ENCODE measurements at places on chromosomes 16 and 17.

GRCh38 chr17:49434821-49435670 lies 20.4 kb upstream of the PHB1 start:
- DNase-seq, result no peak

GRCh38 chr17:44601973-44602372 lies 44.7 kb downstream of the FZD2 start:
- DNase-seq, result no peak

DNA sequence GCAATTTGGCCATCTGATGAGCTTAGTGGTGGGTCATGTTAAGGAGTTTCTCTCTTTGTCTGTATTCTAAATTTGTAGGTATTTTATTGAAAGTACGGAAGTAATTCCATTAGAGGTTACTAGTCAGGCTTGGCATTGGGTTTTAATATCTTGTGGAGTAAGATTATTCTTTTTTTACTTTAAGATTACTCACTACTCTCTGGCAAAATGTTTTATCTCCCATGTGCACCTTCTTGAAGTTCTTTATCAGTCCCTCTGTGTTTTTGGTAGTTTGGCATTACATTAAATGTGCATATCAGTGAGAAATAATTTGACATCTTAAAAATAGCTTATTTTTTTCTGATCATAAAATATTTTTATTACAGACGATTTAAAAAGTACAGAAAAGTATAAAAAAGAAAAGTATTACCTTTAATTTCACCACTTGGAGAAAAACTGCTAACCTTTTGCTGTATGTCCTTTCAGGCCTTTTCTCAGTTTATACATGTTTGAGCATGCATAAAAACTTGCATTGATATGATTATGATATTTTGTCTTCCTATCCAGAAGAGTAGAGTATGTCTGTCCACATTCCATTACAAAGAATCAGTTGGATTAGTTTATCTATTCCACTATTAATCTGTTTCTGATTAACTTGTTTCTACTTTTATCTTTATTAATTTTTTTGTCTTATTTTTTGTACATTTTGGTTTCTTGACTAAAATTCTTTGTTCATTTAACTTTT lies 198.3 kb downstream of the SPECC1 start:
- no peak for DNase-seq

DNA sequence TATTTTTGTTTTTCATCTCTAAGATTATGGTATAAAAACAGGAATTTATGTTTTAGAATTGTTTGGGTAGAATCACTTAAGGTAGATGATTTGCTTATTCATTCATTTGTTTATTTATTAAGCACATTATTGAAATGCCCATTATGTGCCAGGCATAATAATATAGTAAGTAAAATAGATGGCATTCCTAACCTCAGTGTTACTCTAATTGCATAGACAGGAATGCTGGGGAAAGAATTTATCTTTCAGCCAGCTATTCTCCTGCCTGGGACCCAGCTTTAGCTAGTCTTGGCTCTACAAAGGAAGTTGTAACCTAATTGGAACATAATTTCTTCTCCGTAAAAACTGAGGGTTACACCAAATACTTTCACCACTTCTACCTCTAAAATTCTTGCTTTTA lies 44.6 kb downstream of the NFAT5 start:
- DNase-seq, result no peak

GRCh38 chr17:68627956-68628575 lies 26.9 kb upstream of the FAM20A start:
- DNase-seq, result no peak

GRCh38 chr17:60283816-60284215 lies 108.1 kb downstream of the USP32 start:
- DNase-seq, result no peak

- DNase-seq, result no peak
Observed at GRCh38 chr16:31179747-31180459, at the start of gene FUS. Gene FUS (plus strand): TSS chr16:31180139. CDS start chr16:31180215, 76 bp downstream.

GRCh38 chr17:68182011-68182306 lies 65.9 kb upstream of the AMZ2 start:
- DNase-seq, result no peak

GRCh38 chr16:89167425-89167941 lies 4.1 kb upstream of the CDH15 start:
- no peak for DNase-seq

- DNase-seq, result no peak
Observed at GRCh38 chr16:53864819-53865493, 161.0 kb downstream of the FTO start.

GRCh38 chr16:81514041-81514559 lies 69.5 kb downstream of the CMIP start:
- DNase-seq, result no peak

- DNase-seq, result no peak
Observed at GRCh38 chr17:50884439-50885311, 18.5 kb upstream of the TOB1 start.
